ENCODE measurements at places on chromosomes 12 and 14.

GRCh38 chr14:92677087-92677668, 71.2 kb downstream of the LGMN start:
- DNase-seq: no peak

GRCh38 chr14:35385042-35385839, 19.3 kb downstream of the NFKBIA start:
- no peak for DNase-seq

GRCh38 chr12:104596898-104597843, 140.4 kb downstream of the CHST11 start:
- DNase-seq: no peak

DNA sequence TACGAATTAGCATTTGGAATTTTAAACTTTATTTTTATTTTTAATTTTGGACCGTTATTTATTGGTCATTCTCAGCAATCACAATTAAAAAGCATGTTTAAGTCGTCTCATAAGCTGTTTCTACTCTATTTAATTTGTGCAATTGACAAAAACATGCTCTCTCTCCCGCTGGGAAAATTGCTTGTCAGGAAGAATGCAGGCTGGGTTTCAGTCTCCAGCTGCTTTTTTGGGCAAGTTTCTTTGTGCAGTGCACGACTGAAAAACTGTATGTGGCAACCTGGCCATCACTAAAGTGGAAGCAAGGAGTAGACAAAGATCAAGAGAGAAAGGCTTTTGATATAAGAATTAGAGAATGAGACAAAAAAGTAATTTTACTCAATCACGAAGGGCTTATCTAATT, 941.5 kb upstream of the MDGA2 start:
- no peak for DNase-seq

GRCh38 chr12:112097641-112098040, 10.9 kb downstream of the NAA25 start:
- DNase-seq: no peak

DNA sequence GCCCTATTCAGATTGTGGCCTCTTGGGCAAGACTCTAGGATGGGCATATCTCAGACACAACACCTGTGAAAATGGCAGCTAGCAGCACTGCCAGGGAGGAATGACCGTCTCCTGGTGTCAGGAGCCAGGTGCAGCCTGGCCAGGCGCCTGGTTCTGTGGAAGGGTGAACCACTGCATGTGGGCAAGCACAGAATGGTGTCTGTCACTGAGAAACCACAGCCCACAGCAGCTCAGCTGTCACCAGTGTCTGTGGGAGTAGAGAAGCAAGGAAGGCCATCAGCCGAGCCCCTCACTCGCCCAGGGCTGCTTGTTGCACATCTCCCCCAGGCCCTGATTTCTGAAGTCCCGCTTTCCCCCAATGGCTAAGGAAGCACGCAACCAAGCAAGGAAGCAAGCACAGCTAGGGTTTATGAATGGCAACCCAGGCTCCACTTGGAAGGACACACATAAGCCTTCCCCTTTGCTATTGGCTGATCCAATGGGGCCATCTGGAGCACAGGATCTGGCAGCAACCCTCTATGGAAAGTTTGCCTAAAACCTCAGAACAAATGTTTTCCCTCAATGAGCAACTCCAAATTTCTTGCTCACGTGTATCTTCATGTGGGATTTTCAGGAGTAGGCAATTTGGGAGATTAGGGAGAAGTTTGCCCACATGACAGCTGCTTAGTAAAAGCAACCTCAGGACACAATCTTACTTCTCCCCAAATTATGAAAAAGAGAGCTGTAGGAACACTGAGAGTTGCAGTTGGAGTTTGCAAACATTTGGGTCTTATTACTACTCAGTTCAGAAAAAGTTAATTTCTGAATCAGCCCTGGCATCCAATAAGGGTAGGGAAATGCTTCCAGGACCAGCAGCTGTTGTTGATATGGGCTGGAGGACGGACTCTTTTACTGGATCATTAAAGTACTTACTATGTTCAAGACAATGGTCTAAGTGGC, 44.7 kb downstream of the GPHB5 start:
- no peak for DNase-seq

DNA sequence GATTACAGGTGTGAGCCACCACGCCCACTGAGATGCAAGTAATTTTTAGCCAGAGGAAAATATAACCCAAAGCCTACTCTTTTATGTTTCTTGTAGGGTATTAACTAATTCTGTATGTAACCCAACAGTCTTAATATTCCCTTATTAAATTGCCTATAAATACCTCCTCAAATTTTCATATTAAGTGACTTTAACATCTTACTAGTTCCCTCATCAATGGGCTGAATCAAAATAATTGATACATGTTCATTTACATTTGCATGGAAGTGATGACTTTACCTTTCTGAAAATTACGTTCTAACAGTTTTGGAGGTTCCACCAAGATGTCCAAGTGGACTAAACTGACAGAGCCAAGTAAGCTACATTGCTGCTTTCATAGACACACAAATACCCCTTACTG, 3.1 kb downstream of the SOS2 start:
- DNase-seq: no peak

DNA sequence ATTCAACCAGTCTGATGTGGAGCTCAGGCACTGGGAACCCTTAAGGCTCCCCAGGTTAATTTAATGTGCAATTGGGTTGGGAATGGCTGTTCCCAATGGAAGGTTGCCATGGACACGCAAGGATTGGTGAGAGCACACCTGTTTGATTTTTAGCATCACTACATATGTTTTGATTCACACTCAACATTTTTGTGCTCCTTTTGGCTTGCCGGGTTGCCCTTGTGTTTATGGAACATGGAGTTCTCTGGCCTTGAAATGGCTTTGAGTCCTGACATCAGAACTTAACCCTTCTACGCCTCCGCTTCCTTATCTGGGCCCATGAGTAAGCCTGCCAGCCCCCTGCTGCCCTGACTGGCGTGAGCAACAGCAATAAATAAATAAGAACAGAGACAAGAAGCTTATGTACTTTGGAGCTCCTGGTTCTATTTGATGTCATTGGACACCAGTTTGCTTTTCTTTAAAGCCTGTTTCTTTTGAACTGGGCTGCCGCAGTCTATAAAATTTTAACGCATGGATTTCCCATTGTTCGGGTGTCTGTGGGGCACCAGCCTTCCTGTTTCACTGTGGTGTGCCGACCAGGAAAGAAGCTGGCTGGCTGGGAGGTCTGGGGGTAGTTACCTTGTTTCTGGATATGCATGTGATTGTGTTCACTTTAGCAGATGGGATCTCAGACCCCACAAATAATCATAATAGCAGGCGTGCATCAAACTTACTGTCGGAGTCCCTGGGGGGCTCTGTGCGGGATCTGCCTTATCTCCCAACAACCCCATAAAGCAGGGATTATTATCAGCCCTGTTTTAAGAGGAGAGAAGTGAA, 27.8 kb downstream of the TBX3 start:
- no peak for DNase-seq

- no peak for DNase-seq
Observed at GRCh38 chr14:96264853-96265252, 8.8 kb downstream of the BDKRB1 start.

GRCh38 chr12:103877934-103878510, 37.0 kb upstream of the NT5DC3 start:
- DNase-seq: peak; percentile 41

DNA sequence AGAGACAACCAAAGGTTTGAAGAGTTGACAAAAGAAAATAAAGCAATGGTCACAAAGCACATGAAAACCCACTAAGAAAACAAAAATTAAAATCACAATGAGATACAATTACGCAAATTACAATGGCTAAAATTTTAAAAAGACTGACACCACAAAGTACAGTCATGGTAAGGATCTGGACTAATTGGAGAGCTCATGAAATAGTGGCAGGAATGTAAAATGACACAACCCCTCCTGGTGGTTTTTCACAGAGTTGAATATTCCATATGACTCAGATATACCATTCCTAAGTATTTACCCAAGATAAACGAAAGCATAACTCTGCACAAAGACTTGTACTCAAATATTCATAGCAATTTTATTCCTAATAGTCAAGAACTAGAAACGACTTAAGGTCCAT, 65.9 kb downstream of the NOVA1 start:
- DNase-seq: no peak

DNA sequence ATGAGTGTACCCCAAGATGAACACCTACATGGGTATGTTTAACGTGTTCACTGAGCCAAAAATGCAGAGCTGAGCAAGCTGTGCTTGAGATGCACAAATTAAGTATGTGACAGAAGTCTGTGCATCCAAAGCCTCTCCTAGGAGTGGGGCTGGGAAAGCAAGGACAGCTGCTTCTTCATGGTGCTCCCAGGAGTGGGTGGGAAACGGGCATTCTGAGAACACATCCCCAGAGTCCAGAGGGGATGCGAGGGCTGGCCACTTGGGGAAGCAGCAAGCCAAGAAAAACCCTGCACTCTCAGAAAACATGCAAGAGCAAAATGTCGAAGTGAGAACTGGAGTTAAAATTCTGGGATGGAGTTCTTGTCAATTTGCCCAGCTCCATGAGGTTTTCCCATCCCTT, 414.3 kb downstream of the BCAT1 start:
- DNase-seq: no peak

DNA sequence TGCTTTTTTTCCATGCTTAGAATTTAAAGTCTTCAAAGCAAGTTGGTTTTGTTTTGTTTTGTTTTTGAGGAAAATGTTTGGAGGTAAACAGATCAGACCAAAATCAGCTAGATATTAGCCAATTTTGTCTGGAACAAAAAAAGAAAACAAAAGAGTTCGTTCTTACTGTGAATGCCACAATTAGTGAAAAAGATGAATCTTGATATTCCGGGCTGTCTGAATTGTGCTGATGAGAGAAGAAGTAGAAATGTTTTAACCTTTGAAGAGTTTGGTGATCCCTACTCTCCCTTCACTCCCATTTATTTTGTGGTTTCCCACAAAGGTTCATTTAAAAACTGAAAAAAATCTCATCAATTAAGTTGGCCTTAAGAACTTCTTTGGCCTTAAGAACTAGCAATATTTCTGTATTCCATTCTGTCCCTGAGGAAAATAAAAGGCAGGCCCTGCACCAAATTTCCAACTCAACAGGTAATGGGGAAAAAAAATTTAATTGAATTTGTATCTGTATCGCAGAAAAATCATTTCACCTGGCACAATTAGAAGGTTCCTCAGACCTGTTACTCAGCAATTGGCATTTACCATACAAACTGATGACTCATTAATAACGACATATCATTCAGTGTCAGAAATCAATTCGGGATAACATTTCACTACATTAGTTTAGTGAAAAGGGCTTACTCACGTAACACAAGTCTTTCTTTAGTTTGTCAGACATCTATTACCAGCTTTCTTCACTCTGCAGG, 562 bp upstream of the GLIPR1L2 start:
- no peak for DNase-seq

DNA sequence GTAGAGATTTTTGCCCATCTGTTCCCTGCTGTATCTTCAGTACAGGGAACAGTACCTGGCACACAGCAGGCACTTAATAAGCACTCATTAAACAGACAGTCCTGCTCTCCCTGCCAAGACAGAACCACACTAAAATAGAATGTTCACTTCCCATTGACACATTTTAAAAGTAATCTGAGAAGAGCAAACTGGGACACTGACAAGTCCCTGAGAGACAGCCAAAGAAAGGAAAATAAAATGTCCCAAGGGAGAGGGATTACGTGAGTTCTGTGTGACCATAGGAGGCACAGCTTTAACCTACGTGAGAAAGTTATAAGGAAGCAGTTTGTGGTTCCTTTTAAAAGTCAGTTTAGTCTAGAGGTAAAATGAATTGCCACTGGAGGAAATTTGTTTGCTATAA, 43.9 kb upstream of the SYCP3 start:
- DNase-seq: no peak

- no peak for DNase-seq
Observed at GRCh38 chr14:94571395-94571794, 9.8 kb upstream of the SERPINA5 start.

GRCh38 chr12:87259391-87259790, 769.8 kb downstream of the C12orf50 start:
- no peak for DNase-seq

DNA sequence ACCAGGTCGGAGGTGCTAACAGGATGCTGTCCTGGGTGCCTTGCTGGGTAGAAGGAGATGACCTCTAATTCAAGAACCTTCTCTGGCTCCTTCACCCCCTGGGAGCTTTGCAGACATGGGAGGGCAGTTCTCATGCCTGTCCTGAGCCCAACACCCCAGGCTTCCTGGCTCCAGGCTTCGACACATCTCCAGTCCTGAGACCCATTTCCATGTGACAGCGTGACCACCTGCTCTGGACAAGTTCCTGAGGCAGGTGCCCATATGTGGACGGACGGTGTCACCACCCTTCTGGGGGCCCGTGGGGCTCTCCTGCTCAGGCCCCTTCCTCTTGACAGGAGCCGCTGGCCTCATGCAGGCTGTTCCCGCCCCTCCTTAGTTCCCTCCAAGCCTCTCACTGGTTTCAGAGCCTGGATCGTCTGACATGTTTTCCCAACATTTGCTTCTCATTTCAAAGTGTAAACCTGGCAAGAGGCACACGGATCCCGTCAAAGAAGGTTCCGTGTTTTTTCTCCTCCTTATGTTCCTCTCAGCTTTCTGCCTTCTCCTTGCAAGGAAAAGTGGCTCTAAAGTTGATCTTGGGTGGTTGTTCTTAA, 291.9 kb upstream of the RTL1 start:
- no peak for DNase-seq

- no peak for DNase-seq
Observed at GRCh38 chr12:53560351-53560750, 53.1 kb upstream of the NPFF start.

- no peak for DNase-seq
Observed at GRCh38 chr12:116346222-116346621, 68.7 kb upstream of the MED13L start.

- no peak for DNase-seq
Observed at GRCh38 chr12:44497044-44497443, 379.1 kb downstream of the NELL2 start.

- no peak for DNase-seq
Observed at GRCh38 chr14:74841230-74842207, 34.4 kb downstream of the PROX2 start.

GRCh38 chr12:95671265-95671664, 119.3 kb downstream of the NTN4 start:
- DNase-seq: no peak

GRCh38 chr12:102722147-102722546, 194.9 kb downstream of the PAH start:
- no peak for DNase-seq

DNA sequence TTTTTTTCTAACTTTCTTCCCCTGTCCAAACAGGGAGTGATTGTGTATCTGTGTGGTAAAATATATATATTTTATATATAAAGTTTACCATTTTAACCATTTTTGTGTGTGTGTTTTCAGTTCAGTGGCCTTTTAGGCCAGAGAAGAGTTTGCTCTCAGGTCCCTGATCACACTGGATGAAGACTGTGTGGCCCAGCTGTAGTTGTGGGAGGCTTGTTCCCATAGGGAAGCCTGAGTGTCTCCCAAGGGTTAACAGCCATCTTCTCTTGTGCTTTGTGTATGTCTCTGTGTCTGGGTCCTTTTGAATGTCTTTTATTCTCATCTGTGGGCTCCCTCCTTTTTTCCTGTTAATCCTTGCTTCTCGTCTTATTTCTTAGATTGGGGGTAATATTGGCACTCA, 23.4 kb downstream of the CGRRF1 start:
- no peak for DNase-seq

GRCh38 chr14:104429291-104429861, 150.2 kb upstream of the C14orf180 start:
- DNase-seq: no peak

Data from activated CD4-positive, alpha-beta T cell treated with anti-CD3 and anti-CD28 coated beads, Interleukin-2, amount 50 U/mL, for 4 hours (primary cell).